ENCODE measurements at places on chromosomes 5 and 9.

GRCh38 chr9:6384732-6385131 lies 28.3 kb upstream of the UHRF2 start:
- no peak for DNase-seq

- DNase-seq, result no peak
These were observed 9.1 kb downstream of the OR2V1 start for GRCh38 chr5:181121675-181122561.

GRCh38 chr9:109771087-109771486 lies 8.9 kb upstream of the PALM2AKAP2 start:
- no peak for DNase-seq

- DNase-seq, result no peak
These were observed 449.9 kb downstream of the PRELID2 start for GRCh38 chr5:145385276-145385675.

GRCh38 chr9:107018861-107019545 lies 156.0 kb downstream of the ZNF462 start:
- DNase-seq, result no peak

GRCh38 chr5:148120317-148120716 lies 48.0 kb upstream of the SPINK14 start:
- DNase-seq, result no peak

GRCh38 chr9:136662656-136663581 lies at the start of gene EGFL7:
Gene EGFL7, plus strand, starts transcription at chr9:136662916. Its CDS starts 5,367 bp downstream, at chr9:136668283.
- DNase-seq, result no peak

GRCh38 chr9:109766351-109766750 lies 13.6 kb upstream of the PALM2AKAP2 start:
- no peak for DNase-seq

DNA sequence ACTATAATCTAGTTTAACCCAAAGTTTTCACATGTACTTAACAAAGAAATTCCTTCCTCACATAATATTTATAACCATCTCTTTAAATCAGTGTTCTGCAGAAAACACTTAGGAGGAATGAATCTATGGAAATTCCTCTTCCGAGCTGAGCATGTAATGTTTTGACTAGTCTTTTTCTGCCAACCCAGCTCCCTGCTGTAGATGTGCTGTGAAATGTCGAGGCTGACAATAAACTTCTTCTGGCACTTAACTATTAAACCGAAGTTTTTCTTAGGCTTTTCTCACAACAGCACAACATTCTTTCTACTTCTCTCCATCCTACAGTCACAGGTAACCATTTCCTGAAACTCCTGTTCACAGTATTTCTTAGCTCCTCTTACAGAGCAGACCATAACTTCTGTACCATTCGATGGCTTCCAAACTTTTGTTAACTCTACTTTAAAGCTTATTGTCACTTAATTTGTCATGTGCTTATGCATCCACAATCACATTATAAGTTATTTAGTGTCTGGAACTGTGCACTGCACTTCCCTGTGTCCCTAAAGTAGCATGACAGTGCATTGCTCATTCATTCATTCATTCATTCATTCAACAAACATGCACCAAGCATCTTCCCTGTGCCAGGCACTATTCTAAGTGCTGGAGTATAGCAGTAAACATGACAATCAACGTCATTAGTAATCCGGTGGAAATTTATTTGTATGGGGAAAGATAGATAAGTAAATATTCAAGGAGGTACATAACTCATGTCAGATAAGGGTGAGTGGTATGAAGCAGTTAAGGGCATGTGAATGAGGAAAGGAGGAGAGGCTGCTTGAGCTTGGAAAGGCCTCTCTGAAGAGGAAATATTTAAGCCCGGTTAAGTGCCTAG lies 54.6 kb downstream of the TSSK1B start:
- no peak for DNase-seq

- no peak for DNase-seq
These were observed 122.6 kb downstream of the BOD1 start for GRCh38 chr5:173493846-173494245.

- DNase-seq, result no peak
These were observed 71.8 kb upstream of the TAF11L2 start for GRCh38 chr5:17426104-17426749.

- DNase-seq, result no peak
These were observed 50.8 kb downstream of the CRB2 start for GRCh38 chr9:123406691-123407216.

GRCh38 chr9:21558615-21559401 lies 76.7 kb upstream of the IFNE start:
- no peak for DNase-seq

DNA sequence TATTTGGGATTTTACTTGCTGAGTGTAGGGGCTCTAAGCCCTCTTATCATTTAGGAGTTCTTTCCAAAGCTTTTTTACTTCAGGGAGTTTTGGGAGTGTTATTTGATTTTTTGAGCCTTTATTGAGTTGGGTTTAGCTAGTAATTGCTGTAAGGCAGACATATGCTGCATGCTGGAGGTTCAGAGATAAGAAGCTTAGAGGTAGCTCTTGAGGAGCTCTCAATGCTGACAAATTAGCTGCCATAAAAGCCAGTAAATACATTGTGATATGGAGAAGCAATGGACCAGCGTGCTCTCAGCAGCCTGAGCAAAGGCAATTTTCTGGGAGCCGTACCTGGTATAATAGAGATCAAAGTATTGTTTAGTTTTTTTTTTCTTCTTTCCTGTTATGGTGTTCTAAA lies 11.6 kb downstream of the ARHGEF28 start:
- DNase-seq, result no peak

Measured in caudate nucleus (tissue), 63 donors.